Femur (tissue), 1 donor: ENCODE measurements at places on chromosomes 12 and 14.
A peak's percentile ranks its signal among the peaks of the same experiment; 100 is the strongest.

GRCh38 chr14:50635141-50635540 is 33.0 kb downstream of the SAV1 start:
- DNase-seq, result no peak

DNA sequence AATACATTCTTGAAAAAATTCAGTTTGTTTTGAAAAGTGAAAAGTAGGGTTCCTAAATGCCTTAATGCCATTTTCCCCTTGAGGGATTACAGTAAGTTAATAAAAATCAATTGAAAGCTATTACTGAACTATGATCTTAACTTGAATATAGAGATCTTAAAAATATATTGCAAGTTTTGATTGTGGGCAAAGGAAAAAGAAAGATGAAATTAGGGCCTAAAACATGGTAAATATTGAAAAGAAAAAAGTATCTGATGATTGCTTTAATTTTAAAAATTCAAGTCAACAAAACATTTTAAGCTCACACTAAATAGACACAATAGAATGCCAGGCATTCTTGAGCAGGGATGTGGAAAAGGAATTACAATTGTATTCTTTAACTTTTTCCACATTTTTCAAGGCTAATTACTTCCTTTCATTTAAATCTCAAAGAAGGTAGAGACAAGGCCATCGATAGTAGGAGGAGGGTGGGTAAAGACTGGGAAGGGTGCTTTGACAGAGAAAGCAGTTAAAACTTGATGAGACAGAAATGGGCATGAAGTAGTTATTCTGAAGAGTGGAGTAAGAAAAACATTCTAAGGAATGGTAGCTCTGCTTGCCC is 294.4 kb downstream of the NELL2 start:
- DNase-seq, result no peak

- DNase-seq, result no peak
Measured at GRCh38 chr14:61406198-61406597, 84.8 kb downstream of the PRKCH start.

GRCh38 chr12:88111074-88111652 is 30.7 kb downstream of the CEP290 start:
- DNase-seq, result no peak

DNA sequence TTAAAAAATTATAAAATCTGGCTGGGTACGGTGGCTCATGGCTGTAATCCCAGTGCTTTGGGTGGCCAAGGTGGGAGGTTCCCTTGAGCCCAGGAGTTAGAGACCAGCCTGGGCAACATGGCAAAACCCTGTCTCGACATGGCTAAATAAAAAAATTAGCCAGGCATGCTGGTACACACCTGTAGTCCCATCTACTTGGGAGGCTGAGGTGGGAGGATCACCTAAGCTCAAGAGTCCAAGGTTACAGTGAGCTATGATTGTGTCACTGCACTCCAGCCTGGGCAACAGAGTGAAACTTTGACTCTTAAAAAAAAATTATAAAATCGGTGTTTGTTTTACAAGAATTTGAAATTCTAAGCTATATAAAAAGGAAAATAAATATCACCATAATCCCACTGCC is 141.8 kb downstream of the SLC38A6 start:
- no peak for DNase-seq

DNA sequence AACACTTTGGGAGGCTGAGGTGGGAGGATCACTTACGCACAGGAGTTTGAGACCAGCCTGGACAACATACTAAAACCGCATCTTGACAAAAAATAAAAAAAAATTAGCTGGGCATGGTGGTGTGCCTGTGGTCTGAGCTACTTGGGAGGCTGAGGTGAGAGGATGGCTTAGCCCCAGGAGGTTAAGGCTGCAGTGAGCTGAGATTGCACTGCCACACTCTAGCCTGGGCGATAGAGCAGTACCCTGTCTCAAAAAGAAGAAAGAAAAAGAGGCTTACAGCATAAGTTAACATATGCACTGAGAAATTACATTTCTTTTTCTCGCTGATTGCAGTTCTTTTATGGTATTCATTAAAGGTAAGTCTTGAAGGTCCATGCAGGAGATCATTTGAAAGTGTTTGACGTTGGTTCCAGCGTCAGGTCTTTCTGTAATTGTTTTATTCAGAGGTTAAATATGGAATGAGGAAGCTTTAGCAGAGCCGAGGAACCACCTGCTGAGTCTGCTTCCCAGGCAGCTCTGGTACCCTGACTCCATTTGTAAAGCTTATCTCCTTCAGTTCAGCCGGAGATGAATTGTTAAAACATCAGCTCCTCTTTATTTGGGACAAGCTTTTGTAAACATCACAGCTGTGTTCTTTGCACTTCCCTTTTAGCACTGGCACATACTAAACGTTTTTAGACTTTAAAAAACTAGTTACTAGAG is 18.5 kb downstream of the SFSWAP start:
- no peak for DNase-seq

GRCh38 chr14:31590206-31590605 is 29.0 kb downstream of the NUBPL start:
- DNase-seq, result no peak

GRCh38 chr14:92635031-92635430 is 113.4 kb downstream of the LGMN start:
- no peak for DNase-seq

- peak; percentile 96 for DNase-seq
Measured at GRCh38 chr14:54565785-54566409, 1.0 kb upstream of the SAMD4A start.

GRCh38 chr12:93163260-93164036 is 214.3 kb upstream of the NUDT4 start:
- no peak for DNase-seq

- no peak for DNase-seq
Measured at GRCh38 chr12:68349921-68350606, 17.9 kb upstream of the MDM1 start.

GRCh38 chr12:47938093-47938492 is 25.3 kb upstream of the TMEM106C start:
- DNase-seq, result no peak

- no peak for DNase-seq
Measured at GRCh38 chr12:28574746-28575592, 384.7 kb downstream of the CCDC91 start.

GRCh38 chr12:106119301-106119700 is 19.5 kb downstream of the NUAK1 start:
- no peak for DNase-seq

DNA sequence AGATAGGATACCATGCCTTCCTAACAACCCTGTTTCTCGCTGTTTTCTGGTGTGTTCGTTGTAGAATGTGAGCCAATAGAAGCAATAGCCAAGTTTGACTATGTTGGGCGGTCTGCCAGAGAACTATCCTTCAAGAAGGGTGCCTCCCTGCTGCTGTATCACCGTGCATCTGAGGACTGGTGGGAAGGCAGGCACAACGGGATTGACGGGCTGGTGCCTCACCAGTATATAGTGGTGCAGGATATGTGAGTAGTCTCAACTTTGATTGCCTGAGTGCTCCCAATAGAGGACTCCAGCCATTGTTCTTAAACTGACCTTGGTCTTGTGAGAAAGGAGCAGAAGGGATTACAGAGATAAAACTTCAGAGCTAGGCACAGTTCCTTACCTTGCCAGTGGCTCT is 96.2 kb downstream of the KICS2 start:
- no peak for DNase-seq

DNA sequence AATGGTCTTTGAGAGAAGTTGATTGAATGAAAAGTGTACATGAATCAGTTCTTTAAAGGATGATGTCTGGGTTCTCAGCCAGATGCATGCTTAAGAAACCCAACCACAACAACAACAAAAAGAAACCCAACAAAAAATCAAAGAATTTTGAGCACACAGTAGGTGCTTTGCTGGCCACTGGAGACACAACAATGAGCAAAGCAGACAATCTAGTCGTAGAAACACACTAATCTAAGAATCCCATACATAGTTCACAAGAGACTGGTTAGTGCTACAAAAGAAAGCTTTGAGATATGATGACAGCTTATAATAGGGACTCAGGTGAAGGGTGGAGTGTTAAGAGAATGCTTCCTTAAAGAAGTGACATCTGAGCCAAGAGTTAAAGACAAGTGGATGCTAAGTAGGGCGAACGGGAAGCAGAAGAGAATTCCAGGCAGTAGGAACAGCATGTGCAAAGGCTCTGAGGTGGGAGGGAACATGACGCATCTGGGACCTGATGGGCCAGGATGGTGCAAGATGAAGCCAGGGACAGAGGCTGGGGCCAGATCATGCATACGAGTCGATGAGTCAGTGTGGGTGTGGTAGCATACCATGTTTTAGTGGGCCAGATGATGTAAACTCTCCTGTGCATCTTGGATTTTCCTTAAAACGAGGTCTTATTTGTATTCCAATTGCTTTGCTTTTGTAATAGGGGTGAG is 4.6 kb upstream of the HIP1R start:
- no peak for DNase-seq

GRCh38 chr12:109435428-109436187 is 41.5 kb downstream of the KCTD10 start:
- no peak for DNase-seq

GRCh38 chr14:95711476-95712176 is 2.3 kb downstream of the TCL1A start:
- DNase-seq, result no peak

- no peak for DNase-seq
Measured at GRCh38 chr12:124493809-124494750, 73.3 kb downstream of the NCOR2 start.

- DNase-seq, result no peak
Measured at GRCh38 chr14:100750762-100751699, 24.3 kb downstream of the DLK1 start.

DNA sequence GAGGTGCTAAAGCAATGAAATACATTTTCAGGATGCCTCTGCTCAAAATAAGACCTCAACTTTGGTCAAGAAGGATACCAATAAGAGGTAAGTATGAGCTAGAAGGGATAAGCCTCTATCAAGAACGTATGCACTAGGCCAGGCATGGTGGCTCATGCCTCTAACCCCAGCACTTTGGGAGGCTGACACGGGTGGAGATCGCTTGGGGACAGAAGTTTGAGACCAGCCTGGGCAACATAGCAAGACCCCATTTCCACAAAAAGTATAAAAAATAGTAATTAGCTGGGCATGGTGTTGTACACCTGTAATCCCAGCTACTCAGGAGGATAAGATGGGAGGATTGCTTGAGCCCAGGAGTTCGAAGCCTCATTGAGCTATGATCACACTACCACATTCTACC is 94.7 kb downstream of the PRKAB1 start:
- DNase-seq, result no peak

GRCh38 chr14:58198086-58198485 is 1.9 kb upstream of the ACTR10 start:
- no peak for DNase-seq

GRCh38 chr14:95485222-95485819 is 31.1 kb downstream of the SYNE3 start:
- DNase-seq, result no peak

DNA sequence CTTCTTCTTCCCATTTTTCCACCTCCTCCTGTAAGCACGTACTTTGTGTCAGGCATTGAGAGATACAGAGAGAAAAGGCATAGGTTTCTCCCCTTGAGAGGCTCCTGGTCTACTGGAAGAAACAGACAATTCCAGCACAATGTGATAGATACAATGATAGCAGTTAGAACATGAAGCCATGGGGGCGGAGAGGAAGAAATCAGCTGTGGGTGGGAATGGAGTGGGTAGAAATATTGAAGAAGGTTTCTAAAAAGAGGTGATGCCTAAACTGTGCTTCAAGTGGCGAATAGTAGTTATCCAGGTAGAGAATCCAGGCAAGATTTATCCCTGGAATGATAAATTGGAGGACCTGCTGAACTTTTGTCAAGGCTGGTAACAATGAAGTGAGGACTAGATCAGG is 528.8 kb downstream of the NRXN3 start:
- DNase-seq, result no peak

DNA sequence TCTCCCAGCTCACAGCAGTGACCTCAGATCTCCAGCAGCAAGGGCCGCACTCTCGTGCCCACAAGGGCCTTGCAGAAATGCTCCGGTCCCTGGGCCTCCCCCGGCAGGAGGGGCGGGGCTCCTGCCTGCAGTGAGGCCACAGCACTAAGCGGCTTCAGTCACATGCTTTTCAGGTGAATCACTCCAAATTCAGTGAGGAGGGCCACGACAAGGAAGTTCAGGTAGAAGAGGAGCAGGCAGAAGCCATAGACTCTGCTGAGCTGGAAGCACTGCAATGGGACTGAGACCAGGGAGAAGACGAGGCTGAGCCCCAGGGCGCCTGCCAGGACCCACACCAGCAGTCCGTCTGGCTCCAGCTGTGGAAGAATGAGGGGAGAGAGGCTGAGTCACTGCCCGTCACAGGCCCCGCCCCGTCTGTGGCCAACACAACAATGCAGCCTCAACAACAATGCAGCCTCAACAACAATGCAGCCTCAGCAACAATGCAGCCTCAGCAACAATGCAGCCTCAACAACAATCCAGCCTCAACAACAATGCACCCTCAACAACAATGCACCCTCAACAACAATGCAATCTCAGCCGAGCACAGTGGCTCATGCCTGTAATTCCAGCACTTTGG is 35.2 kb downstream of the SLC8B1 start:
- no peak for DNase-seq

- no peak for DNase-seq
Measured at GRCh38 chr12:89514751-89515150, 9.8 kb downstream of the GALNT4 start.

GRCh38 chr14:95250936-95251335 is 68.8 kb downstream of the CLMN start:
- DNase-seq, result no peak

- no peak for DNase-seq
Measured at GRCh38 chr12:21849878-21850277, 75.4 kb upstream of the KCNJ8 start.

DNA sequence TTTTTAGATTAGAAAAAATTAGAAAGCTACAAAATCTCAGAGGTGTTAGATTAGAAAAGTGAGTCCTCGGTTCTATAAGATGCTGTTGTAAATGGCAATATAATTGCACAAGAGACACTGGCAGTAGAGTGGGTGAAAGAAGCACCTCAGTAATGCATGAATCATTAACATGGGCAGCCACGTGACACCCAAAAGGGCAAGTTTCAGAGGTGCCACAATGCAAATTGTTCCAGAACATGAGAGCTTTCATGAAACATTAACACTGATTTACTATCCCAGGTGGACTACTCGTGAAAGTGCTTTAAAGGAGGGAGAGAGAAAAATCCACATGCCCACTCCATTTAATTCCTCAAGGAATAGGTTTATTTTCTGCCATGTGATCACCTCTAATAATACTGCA is 108.4 kb downstream of the PTPRR start:
- DNase-seq, result no peak

DNA sequence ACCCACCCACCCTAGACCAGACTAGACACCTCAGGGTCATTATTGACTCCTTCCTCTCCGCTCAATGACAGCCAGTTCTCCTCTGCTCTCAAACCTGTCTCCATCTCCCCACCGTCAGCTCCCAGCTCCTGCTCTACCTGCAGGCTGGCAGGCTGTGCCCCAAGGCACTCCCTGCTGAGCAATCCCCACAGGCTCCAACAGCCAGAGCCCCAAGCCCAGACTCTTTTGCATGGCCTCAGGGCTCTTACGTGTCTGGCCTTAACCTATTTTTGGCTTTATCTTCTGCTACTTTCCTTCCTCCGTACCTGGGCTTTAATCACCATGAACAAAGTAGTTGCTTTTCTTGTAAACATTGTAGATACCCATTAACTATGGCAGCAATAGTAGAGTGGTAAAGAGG is 162.9 kb upstream of the PRMT8 start:
- DNase-seq, result no peak

- DNase-seq, result no peak
Measured at GRCh38 chr12:89492883-89493282, 31.7 kb downstream of the GALNT4 start.

GRCh38 chr12:130540376-130540775 is 175.7 kb downstream of the RIMBP2 start:
- no peak for DNase-seq

GRCh38 chr12:31368666-31369361 is 42.9 kb upstream of the SINHCAF start:
- DNase-seq, result peak; percentile 29
